ENCODE measurements at places on chromosomes 4 and X.
A peak's percentile ranks its signal among the peaks of the same experiment; 100 is the strongest.

DNA sequence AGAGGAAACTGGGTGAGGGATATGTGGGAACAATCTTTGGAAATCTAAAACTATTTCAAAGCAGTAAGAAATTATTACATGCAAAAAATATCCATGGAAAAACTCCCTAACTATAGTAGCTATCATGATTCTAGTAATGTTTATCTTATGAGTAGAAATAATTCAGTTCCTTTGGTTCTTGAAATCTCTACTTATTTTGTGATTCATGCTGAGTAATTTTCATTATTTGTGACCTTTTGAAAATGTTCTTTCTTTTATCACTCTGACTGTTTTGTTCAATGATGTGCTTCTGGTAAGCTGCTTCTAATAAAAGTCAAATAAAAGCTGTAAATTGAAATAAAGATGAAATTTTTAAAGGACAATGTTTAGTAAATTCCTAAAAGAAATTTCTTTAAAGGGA, 40.4 kb upstream of the MAGEB10 start:
- DNase-seq: peak; percentile 4

GRCh38 chrX:138986235-138986634, 274.7 kb upstream of the FGF13 start:
- no peak for DNase-seq

GRCh38 chr4:150247184-150247583, 168.9 kb downstream of the DCLK2 start:
- DNase-seq: no peak

GRCh38 chrX:150476164-150476699, 92.2 kb upstream of the MTM1 start:
- peak; percentile 72 for DNase-seq

GRCh38 chrX:121032531-121032930, 14.9 kb upstream of the GLUD2 start:
- DNase-seq: no peak

GRCh38 chr4:4859325-4859798, at the start of gene MSX1:
TSS of gene MSX1 (plus strand) at chr4:4859665. CDS start at chr4:4859900, 235 bp downstream.
- DNase-seq: peak; percentile 89

DNA sequence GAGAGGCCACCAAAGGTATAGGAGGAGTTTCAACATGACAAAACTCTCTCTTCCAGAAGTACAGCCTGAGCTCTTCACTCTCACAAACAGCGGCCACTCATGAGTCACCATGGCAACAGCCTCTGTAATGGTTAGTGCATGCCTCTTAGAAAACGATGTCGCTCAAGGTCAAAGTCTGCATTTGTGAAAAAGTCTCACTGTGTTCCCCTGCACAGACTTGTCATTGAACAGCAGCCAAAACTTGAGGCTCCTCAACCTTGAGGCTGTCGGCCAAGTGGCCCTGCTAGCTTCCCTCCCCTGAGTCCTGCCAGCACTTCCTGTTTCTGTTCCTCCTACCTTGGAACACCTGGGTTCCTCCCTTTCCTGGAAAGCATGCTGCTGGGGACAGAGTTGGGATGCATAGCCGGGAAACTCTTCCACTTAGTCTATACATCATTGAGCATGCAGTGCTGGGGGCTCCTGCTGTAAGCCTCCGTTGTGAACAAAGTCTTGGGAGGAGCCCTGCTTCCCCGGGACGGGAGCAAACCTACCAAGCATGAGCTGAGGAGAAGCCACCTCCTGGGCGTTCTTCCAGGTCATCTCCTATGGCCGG, 66.6 kb downstream of the ING2 start:
- peak; percentile 15 for DNase-seq

DNA sequence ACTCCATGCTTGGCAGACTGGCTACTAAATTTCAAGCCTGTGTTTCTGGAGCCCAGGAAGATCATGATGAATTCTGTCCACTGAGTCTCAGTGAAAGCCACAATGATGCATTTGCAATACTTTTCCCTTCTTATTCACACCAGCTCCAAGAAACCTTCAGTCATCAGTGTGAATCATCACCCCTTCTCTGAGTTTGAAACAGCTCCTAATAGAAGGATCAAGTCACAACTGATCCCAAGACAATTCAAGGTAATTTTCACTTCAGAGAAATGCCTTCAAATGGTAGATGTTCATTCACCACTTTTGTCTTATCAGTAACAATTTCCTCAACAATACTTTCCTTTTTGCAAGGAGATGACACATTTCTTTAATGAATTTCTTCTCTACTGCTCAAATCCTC, 257.4 kb downstream of the NLGN4X start:
- DNase-seq: peak; percentile 1

DNA sequence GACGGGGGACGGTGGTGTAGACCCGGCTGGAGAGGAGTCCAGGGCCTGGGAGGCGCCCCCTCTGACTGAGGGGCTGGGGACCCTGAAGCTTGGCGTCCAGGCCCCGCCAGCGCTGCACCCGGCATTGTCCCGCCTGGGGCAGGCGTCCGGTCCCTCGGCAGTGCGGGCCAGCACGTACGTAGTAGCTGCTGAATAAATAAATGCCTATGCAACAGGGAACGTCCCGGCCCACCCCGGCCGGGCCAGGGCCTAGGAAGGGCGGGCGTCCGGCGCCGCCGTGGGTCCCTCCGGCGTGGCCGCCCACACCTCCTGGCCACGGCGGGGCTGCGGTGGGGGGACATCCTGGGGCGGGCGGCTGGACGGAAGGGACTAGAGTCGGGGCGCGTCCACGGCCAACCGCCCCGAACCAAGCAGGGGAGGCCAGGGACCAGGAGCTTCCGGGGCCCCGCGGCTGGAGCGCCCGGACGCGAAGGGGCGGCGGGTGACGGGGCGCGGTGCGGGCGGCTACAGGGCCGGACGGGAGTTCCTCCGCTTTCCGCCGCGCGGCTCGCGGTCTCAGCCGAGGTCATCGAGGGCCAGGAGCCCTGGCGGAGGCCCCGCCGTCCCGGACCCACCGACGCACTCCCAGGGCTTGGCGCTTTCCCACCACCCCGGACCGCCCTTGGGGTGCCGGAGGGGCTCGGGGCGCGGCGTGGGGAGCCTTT, 886 bp upstream of the WWC2 start:
- peak; percentile 45 for DNase-seq

DNA sequence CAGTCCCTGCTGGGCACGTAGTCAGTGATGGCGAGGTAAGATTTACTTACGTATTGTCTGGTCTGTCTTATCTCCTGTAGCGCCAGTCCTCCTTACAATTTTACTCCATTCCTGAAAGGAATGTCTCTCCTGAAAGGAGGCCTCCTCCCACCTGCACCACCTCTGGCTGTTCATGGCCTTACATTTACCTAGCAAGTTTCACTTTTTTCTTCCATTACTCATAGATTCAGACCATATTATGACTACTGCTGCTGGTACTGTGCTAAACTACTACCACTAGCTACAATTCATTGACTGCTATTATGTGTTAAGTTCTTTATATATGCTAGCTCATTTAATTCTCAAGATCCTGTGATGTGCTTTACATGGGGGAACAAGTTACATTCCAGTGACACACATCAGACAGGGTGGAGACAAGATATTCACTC, 189.9 kb downstream of the BMPR1B start:
- no peak for DNase-seq

GRCh38 chr4:5203993-5204310, 152.7 kb downstream of the STK32B start:
- peak; percentile 60 for DNase-seq

DNA sequence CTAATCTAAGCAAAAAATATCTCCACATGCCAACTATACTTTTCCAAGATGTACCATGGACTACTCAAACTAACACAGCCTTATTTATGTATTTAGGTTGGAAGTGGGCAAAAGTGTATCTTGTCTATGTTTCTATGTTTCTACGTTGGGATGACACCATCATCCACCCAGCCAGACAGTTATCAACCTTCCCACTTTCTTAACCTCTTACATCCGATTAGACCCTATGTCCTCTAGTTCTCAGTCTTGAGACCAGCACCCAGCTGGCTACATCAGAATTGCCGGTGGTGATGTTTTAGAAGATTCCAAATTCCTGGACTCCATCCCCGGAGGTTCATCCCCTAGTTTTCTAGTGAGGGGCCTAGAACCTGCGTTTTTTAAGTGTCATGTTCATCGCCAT, 1.0 kb upstream of the AASDH start:
- no peak for DNase-seq

DNA sequence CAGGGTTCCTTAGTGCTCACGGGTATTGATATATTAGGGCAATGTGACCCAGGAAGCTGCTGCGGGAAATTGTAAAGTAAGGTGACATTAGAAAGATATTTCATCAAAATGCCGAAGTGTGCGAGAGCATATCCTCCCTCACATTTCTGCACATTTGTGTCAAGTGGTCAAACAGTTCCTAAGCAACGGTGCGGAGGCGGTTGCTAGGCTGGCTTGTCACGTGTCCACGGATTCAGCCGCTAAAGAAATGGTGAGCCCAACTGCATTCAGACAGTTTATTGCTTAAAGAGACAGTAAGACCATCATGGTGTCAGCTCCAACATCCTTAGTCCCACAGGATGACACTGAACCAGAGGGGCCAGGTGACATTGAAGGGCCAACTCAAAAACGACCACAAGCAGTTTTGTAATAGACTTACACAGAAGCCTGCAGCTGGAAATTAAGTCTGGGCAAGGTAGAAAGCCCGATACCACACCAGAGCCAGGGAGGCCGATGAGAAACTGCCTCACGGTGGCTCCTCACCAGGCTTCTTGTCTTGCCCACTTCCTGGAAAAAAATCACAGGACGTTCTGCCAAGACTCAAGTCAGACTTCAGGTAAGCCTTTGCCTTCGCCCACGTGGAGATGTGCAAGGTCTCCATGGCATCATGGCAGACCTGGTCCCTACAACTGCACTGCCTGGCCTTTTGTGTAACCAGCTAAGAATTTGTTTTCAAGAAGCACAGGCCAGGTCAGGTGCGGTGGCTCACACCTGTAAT, 50.4 kb downstream of the USP11 start:
- peak; percentile 35 for DNase-seq

GRCh38 chrX:43562372-43562771, 93.7 kb upstream of the MAOA start:
- DNase-seq: no peak

GRCh38 chr4:160772668-160773067, 1391.1 kb downstream of the FSTL5 start:
- DNase-seq: peak; percentile 3

DNA sequence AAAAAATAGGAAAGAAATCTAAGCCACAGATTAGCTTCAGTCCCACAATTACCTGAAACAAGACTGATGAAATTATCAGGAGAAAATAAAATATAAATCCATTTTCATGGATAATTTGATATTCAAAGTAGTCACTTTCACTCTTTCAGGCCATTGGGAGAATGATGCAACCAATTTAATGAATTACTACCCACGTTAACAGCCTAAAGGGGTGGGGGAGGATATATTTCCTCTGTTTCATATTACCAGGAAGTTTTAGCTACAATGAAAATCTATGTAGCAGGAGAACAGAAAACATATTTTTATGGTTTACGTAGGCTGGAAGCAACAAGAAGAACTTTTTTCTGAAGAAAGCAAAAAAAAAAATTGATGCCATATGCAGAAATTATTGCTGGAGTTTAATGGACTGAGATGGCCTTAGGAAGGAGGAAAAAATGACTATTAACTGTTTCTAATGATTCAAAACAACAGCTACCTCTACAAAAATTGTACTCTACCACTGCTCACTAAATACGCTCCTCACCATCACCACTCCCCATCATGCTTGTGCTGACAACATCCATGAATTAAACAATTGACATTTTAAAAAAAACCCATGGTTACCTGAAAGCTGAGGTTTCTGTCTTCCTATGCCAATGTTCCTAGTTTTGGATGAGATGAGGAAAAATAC, 100.9 kb downstream of the CXXC4 start:
- no peak for DNase-seq

GRCh38 chrX:68428431-68428830, 4.9 kb downstream of the OPHN1 start:
- peak; percentile 74 for DNase-seq

DNA sequence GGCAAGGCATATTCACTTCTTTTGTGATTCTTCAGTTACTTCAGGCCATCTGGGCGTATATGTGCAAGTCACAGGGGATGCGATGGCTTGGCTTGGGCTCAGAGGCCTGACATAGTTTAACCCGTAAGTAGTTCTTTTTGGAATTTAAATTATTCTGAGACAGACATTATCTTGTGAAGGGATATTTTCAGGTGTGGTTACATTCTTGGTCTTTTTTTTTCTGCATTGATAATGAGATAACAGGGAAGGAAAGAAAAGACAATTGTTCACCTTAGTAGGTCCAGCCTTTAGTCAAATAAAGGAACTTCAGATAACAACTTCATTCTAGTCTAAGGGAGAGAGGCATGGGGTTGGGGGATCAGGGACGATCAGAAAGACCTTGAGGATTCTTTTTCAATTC, 74.8 kb downstream of the TEX13C start:
- DNase-seq: no peak

DNA sequence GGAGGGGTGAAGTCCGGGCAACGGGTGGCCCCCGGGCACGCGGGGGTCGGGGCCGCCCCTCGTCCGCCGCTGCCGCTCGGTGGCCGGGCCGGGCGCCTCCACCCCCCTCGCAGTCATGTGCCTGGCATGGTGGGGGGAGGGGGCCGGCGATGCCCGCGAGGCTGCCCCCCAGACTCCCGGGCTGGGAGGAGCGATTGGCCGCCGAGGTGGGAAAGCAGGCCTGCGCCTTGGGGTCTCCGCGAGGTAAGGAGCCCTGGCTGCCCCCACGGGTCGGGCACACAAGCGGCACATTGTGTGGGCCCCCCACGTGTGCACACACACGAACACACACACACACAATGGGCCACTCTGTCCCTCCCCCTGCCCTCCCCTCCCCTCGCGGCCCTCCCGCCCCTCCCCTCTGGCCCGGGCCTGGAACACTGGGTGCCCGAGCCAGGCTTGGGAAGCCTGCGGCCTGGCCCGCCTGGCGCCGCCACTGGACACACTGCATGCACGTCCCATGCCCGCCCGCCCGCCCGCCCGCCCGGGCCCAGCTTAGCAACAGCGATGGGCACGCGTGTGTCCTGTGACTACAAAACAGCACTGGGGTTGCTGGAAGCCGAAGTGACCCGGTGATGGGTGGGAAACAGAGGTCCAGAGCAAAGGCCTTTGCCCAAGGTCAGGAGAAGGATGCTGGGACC, 1.3 kb downstream of the SLC6A8 start:
- no peak for DNase-seq

Data from fibroblast of skin of right quadriceps (primary cell).